NCI-H2107 (cell line): ENCODE measurements at places on chromosomes 3 and 15.

- DNase-seq = no peak
Observed at GRCh38 chr3:76668653-76669052, 371.2 kb upstream of the ROBO2 start.

DNA sequence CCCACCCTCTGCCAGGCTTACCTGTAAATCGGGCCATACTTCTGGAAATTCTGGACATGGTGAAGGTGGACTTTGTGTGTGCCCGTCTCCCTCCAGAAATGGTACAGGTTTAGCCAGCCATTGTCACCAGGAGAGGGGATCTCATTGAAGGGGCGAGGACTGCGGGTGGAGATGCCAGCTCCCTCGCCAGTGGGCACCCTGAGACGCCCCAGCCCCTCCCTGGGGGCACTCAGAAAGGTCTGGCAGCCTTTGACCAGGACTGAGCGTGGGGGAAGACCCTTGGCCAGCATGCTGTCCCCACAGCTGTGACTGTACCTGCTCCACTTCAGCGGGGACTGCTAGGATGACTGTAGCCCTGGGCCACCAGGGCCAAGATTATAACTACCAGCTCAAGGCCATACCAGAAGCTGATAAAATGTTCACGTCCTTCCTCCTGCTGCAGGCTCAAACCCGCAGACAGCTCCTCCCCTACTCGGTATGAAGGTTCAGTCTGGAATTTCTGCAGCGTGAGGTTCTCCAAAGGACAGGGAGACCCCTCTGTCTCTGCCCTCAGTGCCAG, at the start of gene CYP11A1:
TSS of gene CYP11A1 (minus strand) at position 351 of the 559 bp plus-strand sequence. CDS start at position 290, 61 bp downstream.
- no peak for DNase-seq

GRCh38 chr3:111936191-111936841, 42.5 kb upstream of the ABHD10 start:
- DNase-seq = no peak

- no peak for DNase-seq
Observed at GRCh38 chr3:61935814-61936213, 374.4 kb downstream of the PTPRG start.

DNA sequence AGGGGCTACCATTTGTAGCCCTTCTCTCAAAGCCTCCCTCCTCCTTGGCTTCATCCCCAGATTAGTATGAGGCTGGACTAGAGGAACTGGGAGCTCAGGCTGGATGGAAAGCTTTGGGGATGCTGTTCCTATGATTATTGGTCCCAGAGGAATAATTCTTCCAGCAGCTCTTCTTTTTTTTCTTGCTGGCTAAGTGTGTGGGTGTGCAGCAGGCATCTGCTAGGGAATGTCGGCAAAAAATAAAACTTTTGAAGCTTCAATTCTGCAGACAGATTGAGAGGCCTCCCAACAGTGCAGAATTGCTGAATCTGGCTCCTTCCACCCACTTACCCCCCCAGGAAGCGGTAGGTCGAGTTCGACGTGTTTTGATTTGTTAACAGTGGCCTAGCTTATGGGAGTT, 138.5 kb upstream of the ANKRD28 start:
- DNase-seq = no peak

DNA sequence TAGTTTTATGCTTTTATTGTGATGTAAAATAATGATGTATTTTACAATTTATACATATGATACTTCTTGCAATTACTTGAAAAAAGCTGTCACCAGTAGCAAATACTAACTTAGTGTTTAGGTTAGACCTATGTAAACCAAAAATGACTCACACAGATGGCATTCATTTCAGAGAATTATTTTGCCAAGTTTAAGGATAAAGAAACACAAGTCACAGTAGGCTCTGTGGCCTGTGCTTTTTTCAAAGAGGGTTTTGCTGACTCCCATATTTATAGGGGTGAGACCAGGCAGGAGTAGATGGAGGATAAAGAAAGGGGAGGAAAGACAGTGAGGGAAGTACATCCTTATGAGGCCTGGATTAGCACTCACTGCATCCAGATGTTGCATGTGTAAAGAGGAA, 356.6 kb upstream of the NPAP1 start:
- DNase-seq = no peak

- DNase-seq = no peak
Observed at GRCh38 chr15:40443846-40444245, 3.1 kb downstream of the BAHD1 start.

GRCh38 chr3:13666781-13667709, 118.1 kb downstream of the FBLN2 start:
- DNase-seq = no peak

- no peak for DNase-seq
Observed at GRCh38 chr15:81851325-81851724, 194.5 kb downstream of the MEX3B start.

- DNase-seq = no peak
Observed at GRCh38 chr15:33211176-33211808, 16.8 kb upstream of the FMN1 start.

DNA sequence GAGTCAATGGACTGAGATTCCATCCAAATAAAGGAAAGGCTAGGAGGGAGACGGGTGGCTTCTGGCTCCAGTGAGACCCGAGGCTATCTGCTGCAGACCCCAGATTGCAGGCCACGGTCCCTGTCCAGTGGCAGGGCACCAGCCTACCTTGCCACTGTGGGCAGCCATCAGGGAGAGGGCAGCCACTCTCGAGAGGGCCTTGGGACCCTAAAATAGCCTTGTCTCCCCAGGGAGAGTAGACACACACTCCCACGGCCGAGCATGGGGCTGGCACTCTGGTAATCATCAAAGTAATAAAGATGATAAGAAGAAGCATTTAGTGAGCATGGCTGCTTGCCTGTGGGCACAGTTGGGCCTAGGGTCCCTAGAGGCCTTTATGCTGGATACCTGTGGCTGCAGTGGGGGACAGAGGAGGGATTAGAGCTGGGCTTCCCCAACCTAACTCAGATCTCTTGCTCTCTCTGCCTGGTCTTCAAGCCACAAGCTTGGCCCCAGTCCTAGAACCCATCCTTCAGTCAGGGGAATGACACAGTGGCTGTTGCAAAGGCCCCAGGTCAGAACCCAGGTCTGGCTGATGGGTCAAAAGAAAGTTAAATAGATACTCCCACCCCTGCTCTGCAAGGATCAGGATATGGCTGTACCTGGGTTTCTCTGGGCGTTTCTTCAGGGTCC, 9.2 kb upstream of the VIPR1 start:
- DNase-seq = no peak

DNA sequence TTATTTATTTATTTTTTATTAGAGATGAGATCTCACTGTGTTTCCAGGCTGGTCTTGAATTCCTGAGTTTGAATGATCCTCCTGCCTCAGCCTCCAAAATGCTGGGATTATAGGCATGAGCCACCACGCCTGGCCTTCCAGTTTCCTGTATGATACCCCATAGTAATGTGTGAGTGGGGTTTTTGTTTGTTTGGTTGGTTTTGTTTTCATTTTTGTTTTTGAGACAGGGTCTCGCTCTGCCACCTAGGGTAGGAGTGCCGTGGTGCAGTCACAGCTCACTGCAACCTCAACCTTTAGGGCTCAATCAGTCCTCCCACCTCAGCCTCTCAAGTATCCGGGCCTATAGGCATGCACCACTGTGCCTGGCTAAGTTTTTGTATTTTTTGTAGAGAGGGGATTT, 30.9 kb downstream of the GOLM2 start:
- DNase-seq = no peak

DNA sequence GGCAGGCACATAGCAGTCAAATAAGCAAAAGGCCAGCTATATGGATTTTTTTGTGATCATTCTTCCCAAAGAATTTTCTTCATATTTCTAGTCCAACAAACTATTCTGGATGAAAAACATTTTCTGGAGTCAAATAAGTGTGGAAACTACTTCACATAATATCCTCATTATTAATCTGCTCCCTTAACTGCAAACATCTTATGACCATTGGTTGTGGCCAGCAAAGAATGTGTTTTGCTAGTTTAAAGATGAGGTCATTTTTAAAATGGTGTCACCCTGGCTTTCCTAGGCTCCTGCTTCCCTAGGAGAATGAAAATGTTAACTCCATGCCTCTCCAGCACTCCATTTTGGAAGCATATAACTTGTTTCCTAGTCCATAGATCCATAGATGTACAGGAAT, 118.8 kb downstream of the SST start:
- DNase-seq = no peak

- no peak for DNase-seq
Observed at GRCh38 chr15:64686130-64686735, 89.2 kb downstream of the RBPMS2 start.

GRCh38 chr15:89196994-89197393, 24.4 kb downstream of the RLBP1 start:
- DNase-seq = peak; percentile 18

GRCh38 chr3:39146611-39147591, 6.5 kb downstream of the CSRNP1 start:
- DNase-seq = no peak

DNA sequence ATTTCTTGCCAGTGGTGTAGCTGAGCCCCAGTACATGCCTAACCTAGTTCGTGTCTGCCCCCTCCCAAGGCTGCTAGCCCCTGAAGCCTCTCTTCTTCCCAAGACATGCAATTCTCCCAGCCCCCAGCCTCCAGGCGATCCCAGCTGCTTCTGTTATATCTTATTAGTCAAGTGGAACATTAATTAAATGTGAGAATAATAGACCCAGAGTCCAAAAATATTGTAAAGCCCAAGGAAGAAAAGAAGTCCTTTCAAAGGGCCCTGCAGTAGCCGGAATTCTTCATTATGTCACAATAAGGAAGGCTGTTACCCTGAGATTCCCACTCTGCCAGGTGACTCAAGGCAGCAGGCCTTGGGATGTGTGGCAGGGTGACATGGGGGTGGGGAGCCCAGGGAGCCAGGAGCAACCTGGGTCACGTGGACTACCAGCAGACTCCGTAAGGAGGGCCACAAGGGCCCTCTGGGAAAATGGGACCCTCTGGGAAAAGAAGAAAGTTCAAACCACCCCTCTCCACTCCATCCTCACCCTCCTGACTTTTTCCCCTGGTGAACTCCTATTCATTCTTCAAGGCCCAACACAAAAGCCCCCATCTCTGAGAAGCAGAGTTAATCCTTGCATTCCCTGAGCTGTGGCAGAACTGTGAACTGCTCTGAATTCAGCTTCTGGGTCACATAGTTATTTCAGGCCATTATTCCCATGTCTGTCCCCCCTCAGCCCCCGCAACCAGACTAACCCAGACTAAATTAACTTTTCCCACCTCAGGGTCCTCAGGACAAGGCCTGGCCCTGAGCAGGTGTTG, 21.8 kb upstream of the TRH start:
- DNase-seq = no peak

- DNase-seq = no peak
Observed at GRCh38 chr3:37130984-37131859, 43.2 kb downstream of the LRRFIP2 start.

DNA sequence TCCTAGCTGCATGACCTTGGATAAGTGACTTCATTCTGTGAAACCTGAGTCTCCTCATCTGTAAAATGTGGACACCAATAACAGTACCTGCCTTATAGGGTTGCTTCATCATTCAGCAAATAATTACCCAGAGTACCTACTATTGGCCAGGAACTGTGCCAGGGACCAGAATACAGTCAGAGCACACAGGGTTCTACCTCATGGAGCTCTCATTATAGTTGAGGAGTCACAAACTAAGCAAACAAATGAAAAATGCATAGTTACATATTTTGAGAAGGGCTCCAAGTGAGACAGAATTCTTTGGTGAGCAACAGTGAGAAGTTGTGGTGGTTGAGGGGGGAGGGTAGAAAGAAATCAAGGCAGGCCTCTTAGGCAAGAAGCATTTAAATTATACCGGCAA, 308.6 kb upstream of the WNT5A start:
- no peak for DNase-seq

DNA sequence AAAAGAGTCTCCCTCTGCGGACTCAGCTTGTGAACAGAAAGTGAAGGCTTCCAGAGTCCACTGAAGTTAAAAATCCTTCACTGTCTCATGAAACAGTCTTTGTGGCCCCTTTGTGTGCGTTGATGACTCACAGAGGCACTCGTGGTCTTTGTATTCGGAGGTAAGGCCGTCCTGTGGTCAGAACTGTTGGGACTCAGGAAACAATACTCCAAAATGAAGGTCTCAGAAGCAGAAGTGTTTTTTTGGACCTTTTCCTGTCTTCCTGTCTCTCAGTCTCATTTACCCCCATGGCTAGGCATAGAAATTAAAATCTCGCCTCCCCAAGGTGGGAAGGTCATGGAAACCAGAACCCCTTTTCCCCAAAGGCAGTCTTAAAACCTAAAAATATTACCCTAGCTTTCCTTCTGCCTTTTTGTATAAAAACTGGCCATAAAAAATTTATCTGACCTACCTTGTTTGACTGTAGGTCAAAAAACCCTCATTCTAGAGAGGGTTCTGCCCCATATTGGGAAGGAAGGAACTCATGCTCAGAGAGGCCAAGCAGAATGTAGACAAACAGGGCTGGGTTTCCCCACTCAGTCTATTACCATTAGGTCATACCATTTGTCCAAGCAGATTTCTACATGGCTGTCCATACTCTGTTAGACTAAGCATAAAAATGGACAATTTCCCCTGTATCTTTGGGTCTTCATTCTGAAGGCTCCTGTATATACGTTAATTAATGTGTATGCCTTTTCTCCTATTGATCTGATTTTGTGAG, 19.1 kb upstream of the EPB42 start:
- DNase-seq = no peak

- DNase-seq = no peak
Observed at GRCh38 chr3:139695007-139695406, 17.2 kb upstream of the NMNAT3 start.

- no peak for DNase-seq
Observed at GRCh38 chr3:13234666-13235065, 161.4 kb upstream of the IQSEC1 start.

DNA sequence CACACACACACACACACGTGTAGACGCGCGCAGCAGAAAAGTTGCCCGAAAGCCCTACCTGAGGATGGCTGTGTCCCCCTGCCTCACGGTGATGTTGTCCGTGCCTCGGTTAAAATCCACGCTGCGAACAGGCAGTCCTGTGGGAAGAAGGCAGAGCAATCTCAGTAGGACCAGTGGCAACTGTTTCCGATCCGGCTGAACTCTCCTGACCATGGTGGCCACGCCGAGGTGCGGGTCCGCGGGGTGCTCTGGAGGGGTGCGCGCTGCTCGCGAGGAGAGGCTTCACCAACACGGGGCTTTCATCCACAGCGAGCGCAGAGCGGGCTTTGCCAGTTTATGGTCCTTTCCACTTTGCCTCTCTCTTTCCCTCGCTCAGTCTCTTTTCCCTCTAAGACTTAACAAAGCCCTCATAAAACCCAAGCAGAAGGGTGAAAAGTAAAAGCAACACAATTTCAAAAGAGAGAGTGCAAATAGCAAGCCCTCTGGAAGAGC, 422 bp downstream of the LSAMP start:
- DNase-seq = no peak

- no peak for DNase-seq
Observed at GRCh38 chr3:101784855-101785613, 6.0 kb downstream of the NXPE3 start.

- no peak for DNase-seq
Observed at GRCh38 chr3:152192050-152192449, 76.7 kb upstream of the MBNL1 start.

GRCh38 chr15:80264031-80264430, 12.0 kb upstream of the CTXND1 start:
- DNase-seq = no peak
